GM18507 (cell line): ENCODE measurements at places on chromosomes 5 and 9.

DNA sequence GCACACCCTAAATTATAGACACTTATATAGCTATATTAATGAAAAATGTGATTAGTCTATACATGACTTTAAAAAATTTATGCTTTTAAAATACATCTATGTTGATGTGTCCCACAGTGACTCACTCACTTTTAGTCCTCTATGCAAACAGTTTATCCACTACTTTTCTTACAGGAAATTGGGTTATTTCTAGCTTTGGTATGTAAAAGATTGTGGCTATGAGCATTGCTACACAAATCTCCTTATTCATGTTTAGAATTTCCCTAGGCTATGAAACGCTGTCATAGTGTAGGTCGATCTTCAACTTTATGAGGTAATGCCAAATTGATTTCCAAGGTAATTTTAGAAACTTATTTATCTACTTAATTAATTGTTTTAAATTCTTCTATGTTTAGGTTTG is 687.4 kb downstream of the PRR16 start:
- no peak for DNase-seq

DNA sequence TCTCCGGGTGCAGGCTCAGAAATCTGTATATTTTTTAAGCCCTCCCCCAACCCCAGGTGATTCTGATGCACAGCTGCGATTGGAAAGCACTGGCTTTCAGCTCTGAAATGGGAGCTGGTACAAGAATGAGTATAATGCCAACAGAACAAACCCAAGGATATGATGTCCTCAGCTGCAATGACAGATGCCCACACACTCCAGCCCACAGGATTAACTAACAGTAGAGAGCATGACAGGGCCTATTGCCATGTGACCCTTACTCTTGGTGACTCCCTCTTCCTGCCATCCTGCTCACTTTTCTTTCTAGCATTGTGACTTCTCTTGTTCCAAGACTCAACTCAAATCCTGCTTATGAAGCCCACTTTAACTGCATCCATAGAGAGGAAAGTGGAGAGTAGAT is 174.5 kb downstream of the FGF18 start:
- DNase-seq, result no peak

GRCh38 chr5:68252673-68253623 is 37.4 kb downstream of the PIK3R1 start:
- DNase-seq, result no peak

DNA sequence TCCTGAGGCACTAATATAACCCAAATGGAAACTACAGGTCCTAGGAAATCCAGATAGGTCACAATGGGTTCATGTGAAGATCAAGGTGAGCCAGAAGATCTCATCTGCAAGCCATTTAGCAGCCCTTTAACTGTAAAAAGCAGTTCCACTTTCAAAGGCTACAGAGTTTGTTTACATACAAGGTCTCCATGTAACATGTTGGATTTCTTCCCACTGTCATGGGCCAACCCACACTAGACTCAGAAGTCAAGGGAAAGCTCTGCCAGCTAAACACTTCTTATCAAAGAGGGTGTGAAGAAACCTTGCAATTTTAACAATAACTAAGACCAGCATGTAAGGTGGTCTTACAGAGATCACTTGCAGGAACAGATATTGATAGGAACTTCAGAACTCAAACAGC is 3.8 kb upstream of the CTNNAL1 start:
- DNase-seq, result no peak

DNA sequence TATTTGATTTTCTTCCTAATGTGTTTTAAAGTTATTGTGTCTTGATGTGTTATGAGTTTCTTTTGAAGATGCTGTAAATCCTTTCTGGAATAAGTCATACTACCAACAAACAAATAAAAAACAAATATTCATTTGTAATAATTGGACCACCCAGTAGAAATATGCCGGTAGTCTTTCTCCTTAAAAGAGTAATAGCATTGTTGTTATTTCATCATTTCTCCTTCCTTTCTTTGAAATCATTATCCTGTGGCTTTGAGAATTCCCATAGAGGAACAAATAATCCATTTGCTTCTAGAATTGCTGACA is 169.4 kb downstream of the NNT start:
- no peak for DNase-seq

GRCh38 chr9:93099551-93100275 is 3.7 kb downstream of the CARD19 start:
- no peak for DNase-seq

GRCh38 chr5:134028496-134028895 is 23.7 kb upstream of the VDAC1 start:
- DNase-seq, result no peak

DNA sequence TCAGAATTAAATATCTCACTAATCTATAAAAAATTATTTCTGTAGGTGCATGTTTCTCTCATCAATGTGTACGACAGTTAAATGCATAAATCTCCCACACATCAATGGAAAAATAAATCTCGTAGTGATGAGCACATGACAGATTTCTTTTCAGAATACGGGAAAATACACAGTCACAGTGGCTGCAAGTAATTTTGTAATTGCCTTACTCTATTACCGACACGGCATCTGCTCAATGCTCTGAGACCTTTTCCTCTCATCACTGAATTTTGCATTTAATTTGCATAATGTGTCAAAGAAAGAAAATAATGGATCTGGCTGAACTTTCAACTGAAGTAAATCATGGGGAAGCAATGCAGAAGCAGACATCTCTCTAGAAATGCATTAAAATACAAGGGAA is 37.2 kb downstream of the PDE4D start:
- DNase-seq, result no peak

GRCh38 chr9:6759185-6759977 is 1.6 kb downstream of the KDM4C start:
- DNase-seq, result peak; percentile 46

GRCh38 chr5:124373883-124374282 is 372.6 kb downstream of the ZNF608 start:
- DNase-seq, result no peak

DNA sequence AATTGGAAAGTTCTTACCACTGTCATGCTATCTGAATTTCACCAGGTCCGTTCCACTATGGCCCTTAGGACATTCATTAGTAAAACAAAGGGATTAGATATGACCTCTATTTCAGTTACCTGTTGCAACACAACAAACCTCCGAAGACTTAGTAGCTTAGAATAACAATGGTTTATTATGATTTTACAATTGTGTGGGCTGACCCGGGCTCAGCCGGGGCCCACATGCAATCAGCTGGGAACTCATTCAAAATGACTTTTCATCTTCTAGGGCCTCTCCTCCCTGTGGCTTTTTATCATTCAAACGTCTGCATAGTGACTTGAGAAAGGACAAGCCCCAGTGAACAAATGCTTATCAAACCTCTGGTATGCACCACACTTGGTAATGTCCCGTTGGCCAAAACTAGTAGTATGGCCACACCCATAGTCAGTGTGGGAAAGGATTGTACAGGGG is 2.3 kb upstream of the FBXW11 start:
- DNase-seq, result no peak

- DNase-seq, result no peak
Measured at GRCh38 chr9:35342221-35342958, 147.5 kb upstream of the RUSC2 start.

DNA sequence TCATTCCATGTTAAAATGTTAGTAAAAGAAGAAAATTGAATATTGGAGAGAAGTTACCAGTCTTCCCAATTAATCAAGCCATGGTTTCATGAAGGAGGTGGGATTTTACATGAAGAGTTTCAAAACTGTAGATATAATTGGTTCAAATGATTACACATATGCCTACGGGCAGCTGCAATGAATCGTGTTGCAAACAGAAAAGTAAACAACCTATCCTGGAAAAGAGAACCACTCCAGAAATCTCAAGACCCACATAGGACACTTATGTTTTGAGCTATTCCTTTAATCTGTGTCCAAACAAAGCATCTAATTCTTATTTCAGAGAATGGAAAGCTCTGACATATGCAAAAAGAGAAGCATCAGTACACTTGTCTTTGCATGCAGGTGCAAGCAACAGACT is 340.2 kb downstream of the NDUFS4 start:
- no peak for DNase-seq

GRCh38 chr5:38445374-38446028 is 110.9 kb downstream of the LIFR start:
- no peak for DNase-seq

DNA sequence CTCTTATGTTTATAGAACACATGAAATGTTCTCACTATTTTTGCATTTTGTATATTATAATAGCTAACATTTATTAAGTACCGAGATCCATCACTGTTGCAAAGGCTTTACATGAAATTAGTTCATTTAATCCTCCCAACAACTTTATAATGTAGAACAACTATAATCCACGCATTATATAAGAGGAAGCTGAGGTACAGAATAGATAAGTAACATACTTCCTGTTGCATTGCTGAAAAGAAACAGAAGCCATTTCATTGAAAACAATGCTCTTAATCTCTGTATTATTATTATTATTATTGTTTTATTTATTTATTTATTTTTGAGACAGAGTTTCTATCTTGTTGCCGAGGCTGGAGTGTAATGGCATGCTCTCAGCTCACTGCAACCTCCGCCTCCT is 7.9 kb upstream of the INSYN2B start:
- DNase-seq, result no peak

DNA sequence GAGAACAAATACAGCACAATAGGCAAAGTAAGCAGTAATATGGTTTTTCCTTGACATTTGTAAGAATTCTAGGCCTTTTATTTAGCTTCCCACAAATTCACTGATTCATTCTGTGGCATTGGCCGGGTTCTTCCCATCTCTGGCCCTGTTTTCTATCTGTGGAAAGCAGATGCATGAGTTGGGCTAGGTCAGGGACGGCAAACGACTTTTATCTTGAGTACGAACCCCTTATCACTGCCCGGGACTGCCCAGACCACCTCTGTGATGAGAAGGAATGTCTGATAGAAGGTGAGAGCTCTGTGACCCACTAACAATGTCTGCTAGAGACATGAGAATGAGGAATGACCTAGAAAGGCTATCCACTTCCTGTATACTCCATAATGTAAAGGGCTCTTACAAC is 35.4 kb upstream of the ADAM19 start:
- DNase-seq, result no peak

GRCh38 chr9:126217797-126218196 is 108.8 kb upstream of the MVB12B start:
- DNase-seq, result no peak

DNA sequence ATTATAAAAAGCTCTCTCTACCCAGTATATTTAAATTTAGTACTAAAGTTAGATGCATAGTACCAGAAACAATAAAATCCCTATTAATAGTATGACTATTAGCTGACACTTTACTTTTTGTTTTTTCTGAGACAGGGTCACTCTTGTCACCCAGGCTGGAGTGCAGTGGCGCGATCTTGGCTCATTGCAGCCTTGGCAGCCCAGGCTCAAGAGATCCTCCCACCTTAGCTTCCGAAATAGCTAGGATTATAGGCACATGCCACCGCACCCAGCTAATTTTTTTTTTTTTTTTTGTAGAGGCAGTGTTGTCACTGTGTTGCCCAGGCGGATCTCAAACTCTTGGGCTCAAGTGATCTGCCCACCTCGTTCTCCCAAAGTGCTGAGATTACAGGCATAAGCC is 8.0 kb downstream of the CCNG1 start:
- DNase-seq, result no peak

- no peak for DNase-seq
Measured at GRCh38 chr5:9479990-9480389, 65.9 kb downstream of the SEMA5A start.

DNA sequence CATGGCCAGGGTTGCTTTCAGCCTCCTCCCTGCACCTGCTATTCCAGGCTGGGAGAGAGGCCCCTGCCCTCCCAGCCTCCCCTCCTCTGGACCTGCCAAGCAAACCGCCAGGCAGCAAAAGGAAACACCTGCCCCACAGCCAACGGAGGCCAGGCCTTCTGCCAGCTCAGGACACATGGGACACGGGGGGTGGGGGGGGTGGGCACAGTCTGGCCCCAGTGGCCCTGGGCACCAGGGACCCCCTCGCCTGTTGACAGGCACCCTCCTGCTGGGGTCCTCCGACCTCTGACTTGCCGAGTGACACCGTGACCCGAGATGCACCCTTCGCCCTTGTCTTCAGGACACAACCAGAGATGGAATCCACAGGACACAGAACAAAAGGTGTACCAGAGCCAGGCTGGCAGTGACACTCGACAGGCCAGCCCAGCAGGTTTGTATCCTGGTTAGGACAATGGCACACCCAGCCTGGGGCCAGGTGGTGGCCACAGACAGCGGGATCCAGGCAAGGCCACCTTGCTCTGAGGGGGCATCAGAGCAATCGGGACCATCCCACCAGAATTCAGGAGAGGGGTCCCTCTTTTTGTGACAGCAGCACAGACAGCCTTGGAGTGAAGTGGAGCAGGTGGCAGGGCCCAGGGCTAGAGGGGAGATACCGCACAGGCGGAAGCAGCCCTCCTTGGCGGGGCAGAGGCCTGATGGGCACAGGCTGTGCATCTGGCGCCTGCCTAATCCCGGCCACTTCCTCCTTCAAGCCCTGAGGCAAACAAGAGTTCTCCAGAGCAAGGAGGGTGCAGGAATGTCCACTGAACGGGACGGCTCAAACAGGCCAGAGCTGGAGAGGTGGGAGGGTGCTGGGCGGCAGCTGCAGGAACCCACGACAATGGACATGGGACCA is 1.3 kb upstream of the TMEM210 start:
- DNase-seq, result no peak

DNA sequence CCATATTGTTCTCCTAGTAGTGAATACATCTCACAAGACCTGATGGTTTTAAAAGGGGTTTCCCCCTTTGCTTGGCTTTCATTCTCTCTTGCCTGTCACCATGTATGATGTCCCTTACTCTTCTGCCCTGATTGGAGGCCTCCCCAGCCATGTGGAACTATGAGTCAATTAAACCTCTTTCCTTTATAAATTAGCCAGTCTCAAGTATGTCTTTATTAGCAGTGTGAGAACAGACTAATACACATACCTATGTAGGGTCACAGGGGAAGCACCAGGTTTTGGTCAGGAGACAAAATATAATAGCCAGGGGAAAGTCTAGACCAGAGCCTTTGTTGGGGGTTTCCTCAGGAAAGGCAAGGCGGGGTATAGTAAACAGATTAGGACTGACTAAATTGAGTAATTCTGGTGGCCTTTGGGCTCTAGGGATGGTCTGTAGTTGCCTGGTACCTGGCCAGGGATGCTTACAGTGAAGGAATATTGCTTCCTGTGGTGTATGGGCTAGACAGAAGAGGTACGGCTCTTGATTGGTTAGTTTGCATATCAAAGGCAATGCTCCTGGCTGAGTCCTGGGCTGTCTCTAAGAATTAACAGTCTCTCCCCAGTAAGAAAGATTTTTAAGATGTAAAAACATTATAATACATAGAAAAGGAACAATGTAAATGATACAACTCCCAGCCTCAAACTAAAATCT is 254.5 kb downstream of the ELAVL2 start:
- no peak for DNase-seq

DNA sequence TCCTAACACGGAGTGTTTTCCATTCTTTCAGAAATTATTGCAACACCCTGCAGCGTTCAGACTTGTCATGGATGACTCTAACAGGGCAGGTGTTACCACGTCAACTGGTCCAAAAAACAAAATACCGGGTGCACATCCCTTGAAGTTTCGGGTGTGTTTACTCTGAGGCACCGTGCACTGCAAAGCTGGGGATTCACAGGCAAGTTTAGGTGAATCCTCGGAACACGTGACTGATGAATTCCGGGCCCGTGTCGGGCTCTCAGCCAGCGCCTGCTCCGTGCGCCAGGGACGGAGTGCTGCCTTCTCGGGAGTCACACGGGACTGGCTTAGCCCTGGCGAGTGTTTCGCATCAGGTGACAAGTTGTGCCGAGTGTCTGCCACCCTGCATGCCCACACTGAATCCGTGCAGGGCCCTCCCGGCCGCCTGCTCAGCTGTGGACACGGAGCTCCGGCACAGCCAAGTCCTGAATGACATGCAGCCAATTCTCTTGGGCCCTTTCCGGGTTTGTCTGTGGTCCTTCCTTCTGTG is 66.0 kb upstream of the IRX4 start:
- DNase-seq, result no peak

- no peak for DNase-seq
Measured at GRCh38 chr5:78323241-78323640, 28.7 kb upstream of the AP3B1 start.
